NCI-H1436 treated with DMSO at 0.1 percent for 48 hours (cell line): ENCODE measurements at places on chromosomes 2 and 18.

GRCh38 chr2:95010718-95011117, 14.8 kb upstream of the MAL start:
- DNase-seq: no peak

- no peak for DNase-seq
These were observed 160.7 kb downstream of the ANTXR1 start for GRCh38 chr2:69173706-69174105.

- DNase-seq: no peak
These were observed 84.5 kb downstream of the COL5A2 start for GRCh38 chr2:189095101-189095500.

DNA sequence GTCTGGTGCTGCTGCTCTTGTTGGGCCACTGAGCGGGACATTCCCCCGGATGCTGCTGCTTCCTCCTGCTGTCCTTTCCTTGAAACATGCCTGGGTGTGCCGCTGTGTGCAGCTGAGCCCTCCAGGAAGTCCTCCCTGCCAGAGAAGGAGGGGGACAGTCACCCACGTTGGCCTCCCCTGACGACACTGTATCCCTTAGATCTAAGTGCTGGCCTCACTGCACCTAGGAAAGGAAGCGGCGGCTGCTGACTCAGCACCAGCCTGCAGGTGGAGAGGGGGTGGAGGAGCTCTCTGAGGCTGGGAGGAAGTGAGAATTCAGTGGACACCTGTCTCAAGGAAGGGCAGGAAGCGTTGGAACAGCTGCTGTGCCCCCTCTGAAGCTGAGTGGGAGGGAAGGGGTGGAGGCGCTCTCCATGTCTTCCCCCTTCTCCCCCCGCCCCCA, 239.8 kb downstream of the HAUS1 start:
- DNase-seq: no peak

DNA sequence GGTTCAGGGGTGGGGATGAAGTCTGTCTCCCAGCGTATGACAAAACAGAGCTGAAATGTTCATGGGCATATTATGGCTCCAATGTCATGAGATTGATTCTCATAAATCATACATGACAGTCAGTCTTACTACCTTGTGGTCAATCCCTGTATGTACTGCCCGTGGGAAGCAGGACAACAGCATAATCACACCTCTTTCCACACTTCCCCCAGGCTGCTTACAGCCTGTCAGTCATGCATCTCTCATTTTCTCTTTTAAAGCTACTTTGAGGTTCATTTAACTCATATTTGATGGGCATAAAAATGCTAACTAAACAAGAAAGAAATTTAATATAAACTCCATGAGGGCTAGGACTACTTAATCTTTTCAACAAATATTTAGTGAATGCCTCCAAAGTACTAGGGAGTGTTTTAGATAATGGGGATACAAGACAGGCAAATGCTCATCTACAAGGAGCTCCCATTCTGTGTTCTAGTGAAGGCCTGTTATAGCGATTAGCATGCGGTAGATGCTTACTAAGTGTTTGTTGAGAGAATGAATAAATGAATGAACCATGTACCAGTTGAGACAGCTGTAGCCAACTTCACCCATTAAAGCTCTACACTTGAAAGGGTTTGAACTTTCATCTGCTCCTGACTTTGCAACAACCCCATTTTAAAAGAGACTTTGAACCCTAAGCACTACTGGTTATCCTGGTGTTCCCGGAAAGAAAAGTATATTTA, 89.1 kb downstream of the ALPK2 start:
- no peak for DNase-seq

GRCh38 chr2:19659024-19659792, 242.6 kb downstream of the TTC32 start:
- DNase-seq: no peak

DNA sequence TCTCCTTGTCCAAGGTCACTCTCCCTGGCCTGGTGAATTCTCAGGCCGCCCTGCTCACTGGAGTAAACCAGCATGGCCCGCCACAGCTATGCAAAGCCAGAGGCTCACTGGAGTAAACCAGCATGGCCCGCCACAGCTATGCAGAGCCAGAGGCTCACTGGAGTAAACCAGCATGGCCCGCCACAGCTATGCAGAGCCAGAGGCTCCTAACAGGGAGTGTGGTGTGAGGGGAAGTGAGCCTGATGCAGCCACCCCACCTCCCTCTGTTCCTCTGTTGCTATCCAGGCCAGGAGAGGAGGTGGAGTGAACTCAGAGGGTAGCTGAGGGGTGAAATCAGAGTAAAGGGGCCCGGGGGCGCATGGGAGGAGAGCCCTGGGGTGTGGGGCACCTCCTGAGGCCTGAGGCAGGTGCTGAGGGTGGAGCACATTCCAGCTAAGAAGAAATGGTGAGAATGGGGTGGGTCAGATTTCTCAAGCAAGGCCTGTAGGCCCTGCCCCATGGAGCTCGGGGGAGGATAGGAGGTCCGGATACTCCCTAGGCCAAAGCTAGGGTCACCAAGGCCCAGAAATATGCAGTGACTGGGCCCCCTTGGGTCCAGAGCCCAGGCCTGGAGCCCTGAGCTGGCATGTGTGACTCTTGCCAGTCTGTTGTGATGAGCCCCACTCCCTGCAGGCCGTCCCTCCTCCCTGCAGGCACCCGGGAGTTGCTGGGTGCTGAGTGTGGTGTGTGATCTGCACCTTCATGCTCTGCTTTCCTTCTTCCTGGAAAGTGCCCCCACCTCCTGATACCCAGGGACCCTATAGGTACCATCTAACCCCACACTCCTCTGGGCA, 1.5 kb downstream of the ATP6V1B1 start:
- no peak for DNase-seq

GRCh38 chr2:211512806-211513205, 956.4 kb downstream of the CPS1 start:
- no peak for DNase-seq

DNA sequence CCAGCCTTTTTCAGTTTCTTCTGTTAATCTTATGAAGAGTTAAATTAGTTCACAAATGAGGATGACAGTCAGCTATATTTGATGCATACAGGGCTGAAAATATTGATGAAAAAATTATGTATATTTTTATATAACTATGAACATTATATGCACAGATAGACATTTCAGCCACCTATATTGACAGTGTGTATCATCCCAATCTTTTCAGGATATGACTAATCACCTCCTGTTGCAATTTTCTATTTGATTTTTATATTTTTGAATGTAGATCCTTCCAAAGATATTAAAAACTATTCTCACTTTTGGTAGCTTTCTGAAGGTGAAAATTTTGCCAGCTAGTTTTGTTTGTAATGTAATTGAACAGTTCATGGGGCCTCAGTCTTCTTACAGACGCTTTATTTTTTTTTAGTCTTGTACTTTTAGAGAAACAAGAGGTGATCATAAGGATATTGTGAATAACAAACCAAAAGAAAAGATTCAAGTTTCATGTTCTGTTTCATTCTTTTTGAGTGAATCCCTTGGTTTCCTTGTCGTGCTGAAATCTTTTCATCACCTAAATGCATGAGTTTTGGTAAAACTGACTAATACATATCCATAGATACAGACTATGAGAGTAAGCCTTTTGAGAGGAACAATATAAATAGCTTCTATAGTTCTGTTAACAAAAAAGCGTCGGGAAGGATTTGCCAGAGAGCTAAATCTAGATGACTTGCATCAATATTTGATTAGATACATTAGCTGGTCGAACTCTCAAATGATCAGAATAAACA, 123.1 kb downstream of the ARHGAP15 start:
- no peak for DNase-seq

GRCh38 chr2:20868377-20868776, 45.5 kb upstream of the LDAH start:
- DNase-seq: no peak

DNA sequence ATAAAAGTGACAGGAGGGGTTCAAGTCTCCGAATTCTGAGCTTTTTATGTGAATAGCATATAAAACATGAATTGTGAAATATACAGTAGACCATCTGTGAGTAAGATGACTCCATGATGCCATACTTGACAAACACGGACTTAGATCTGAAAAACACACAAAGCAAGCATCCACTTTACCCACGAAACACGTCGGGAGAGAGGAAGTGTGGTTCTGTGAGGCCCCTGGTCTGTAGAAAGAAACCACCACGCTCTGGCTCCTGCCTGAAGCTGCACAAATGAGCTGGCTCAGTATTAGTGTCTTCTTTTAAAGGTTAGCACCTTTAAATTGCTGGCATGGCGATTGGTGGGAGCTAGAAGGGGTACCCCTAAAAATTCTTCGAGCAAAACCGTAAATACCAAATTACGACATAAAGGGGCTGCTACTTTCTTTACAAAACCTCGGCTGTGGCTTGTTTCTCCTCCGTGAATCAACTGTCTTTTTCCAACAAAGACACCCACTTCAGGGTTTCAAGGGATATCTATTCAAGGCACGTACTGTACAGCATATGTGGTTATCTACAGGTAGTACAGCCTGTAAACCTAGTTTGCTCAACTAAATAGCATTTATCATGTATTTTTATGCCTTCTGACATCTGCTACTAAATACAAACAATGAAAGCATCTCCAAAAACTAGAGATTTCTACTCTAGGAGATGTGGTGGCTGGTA, 70.9 kb downstream of the AFF3 start:
- no peak for DNase-seq

- no peak for DNase-seq
These were observed 65.0 kb upstream of the LRATD1 start for GRCh38 chr2:14567561-14567960.
